H4 (cell line): ENCODE measurements at places on chromosomes 2 and 18. TPM values are rescaled to one million over a fixed set of nuclear protein-coding genes. Genes with fewer than 3 reads are reported as not detected.

GRCh38 chr18:36464126-36464651 lies 166.7 kb downstream of the FHOD3 start:
- DNase-seq = no peak

GRCh38 chr18:32389191-32389590 lies 81.5 kb downstream of the GAREM1 start:
- DNase-seq = no peak

- no peak for DNase-seq
Measured at GRCh38 chr18:33581856-33582255, 3.8 kb downstream of the ASXL3 start.

GRCh38 chr2:121236650-121237180 lies 48.3 kb downstream of the TFCP2L1 start:
- no peak for DNase-seq

GRCh38 chr18:76568731-76569130 lies 73.7 kb upstream of the ZNF516 start:
- no peak for DNase-seq

- DNase-seq = no peak
Measured at GRCh38 chr2:54380670-54381069, 75.5 kb upstream of the SPTBN1 start.

DNA sequence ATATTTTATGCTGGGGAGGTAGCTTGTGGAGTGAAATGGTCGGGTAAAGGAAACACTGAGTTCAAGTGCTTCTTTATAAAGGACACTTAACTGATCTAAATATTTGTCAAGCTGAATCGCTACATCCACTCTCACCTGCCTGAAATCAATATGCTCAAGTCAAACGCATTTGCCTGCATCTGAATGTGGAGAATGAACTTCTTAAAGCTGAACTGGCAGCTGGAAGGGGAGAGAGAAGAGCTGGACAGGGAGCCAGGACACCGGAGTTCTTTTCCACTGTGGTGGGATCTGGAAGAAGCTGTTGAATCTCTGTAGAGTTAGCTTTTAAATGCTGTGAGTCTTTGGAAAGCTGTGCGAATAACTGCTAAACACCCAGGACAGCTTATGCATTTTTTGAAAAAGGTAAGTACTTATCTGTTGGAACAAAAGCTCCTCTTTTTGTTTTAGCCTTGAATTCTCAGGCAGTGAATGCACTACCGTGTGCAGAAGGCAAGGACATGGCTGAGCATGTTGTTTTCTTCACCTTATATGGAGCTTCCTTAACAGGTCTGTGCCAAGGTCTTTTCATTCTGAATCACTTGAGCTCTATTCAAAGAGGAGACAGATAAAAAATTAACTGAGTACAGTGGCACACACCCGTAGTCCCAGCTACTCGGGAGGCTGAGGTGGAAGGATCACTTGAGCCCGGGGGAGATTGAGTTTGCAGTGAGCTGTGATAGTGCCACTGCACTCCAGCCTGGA lies 74.2 kb upstream of the KLF7 start:
- no peak for DNase-seq

GRCh38 chr2:120852200-120852815 lies 116.6 kb downstream of the GLI2 start:
- DNase-seq = no peak

GRCh38 chr2:201887773-201888425 lies 81.6 kb downstream of the CDK15 start:
- DNase-seq = no peak

GRCh38 chr18:61694236-61694635 lies 198.6 kb downstream of the RNF152 start:
- DNase-seq = no peak

DNA sequence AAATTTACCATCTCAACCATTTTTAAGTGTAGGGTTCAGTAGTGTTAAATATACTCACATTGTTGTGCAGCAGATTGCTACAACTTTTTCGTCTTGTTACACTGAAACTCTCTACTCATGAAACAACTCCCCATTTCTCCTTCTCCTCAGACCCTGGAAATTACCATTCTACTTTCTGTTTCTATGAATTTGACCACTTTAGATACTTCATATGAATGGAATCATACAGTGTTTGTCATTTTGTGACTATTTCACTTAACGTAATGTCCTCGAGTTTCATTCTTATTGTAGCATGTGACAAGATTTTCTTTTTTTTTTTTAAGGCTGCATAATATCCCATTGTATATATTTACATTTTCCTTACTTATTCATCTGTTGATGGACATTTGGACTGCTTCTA lies 203.8 kb downstream of the PLCL1 start:
- no peak for DNase-seq

DNA sequence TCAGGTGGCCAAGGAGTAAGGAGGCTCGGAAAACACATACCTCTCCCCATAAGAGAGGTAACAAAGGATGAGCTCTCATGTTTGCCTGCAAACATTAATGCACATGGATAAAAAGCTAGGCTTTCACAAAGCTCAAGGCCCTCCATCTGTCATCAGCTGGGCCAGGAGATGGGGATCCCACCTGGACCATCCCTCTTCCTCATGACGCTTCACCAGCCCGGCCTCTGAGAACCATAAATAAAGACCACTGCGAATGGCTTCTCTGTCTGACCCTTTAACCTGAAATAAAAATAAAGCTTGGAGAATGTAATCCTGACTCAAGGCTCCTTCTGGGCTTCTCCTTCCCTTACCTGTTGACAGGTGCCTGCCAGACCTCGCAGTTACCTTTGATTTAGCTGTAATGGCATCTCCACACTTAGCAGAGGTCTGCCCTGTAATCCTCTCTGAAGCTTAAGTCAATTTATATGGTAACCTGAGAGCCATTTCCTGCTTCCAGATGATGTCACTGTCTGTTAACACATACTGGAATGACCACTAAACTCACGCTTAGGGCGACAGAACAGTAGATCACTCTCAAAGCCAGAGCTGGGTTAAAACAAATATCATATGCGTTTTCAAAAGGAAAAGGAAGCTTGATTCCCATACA lies 29.3 kb upstream of the FOXI3 start:
- DNase-seq = peak; percentile 86

- no peak for DNase-seq
Measured at GRCh38 chr2:4077017-4077416, 373.6 kb downstream of the DCDC2C start.

Gene VSNL1
- 0.12 and 2.1 TPM in 2 replicates for total RNA-seq

Gene TBR1
- 0.02 TPM in 1 of 2 replicates, not detected in the other for total RNA-seq

Gene NYAP2
- 0.53 and 0.95 TPM in 2 replicates for total RNA-seq

Gene SPHKAP
- 0.02 TPM in 1 of 2 replicates, not detected in the other for total RNA-seq
